ENCODE measurements at places on chromosomes 1 and 21.
A peak's percentile ranks its signal among the peaks of the same experiment; 100 is the strongest.

DNA sequence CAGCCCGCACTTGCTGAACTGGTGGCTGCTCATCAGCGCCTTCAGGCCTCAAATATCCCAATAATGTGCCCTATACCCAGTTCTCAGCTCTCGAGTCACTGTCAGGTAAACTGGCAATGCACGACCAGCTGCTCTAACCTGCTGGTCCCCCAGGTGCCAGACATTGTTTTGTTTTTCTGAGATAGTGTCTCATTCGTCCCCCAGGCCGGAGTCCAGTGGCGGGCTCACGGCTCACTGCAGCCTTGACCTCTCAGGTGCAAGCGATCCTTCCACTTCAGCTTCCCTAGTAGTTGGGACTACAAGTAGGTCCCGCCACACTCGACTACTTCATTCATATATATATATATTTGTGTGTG lies 1.0 kb upstream of the NADK start:
- H3K27ac ChIP-seq, result peak overlapping the region; percentile 94
- no peaks in the 10 kb centered on the region for H3K27me3 ChIP-seq
- H3K4me1 ChIP-seq, result peaks cover 76% of the 10 kb centered on the region

DNA sequence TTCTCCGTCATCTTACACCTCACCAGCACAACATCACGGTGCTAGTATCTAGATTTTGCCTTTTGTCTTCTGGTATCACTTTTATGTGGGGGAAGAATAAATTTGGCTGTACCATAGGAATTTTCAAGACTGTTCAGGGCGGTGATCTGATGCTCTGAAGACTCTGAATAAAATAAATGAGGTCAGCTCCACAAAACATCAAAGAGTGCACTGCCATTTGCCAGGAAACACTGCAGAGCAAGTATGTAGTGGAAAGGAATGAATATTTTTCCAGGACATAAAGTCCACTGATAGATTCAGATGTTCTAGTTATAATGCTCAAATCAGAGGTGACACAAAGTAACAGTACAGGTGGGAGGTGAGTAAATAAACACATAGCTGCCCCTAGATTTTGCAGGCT lies 56.3 kb downstream of the ZP4 start:
- H3K27me3 ChIP-seq, result no peaks in the 10 kb centered on the region
- H3K4me1 ChIP-seq, result no peaks in the 10 kb centered on the region
- no peak for DNase-seq
- H3K36me3 ChIP-seq, result no peaks in the 10 kb centered on the region
- no peak overlapping the region for H3K27ac ChIP-seq

DNA sequence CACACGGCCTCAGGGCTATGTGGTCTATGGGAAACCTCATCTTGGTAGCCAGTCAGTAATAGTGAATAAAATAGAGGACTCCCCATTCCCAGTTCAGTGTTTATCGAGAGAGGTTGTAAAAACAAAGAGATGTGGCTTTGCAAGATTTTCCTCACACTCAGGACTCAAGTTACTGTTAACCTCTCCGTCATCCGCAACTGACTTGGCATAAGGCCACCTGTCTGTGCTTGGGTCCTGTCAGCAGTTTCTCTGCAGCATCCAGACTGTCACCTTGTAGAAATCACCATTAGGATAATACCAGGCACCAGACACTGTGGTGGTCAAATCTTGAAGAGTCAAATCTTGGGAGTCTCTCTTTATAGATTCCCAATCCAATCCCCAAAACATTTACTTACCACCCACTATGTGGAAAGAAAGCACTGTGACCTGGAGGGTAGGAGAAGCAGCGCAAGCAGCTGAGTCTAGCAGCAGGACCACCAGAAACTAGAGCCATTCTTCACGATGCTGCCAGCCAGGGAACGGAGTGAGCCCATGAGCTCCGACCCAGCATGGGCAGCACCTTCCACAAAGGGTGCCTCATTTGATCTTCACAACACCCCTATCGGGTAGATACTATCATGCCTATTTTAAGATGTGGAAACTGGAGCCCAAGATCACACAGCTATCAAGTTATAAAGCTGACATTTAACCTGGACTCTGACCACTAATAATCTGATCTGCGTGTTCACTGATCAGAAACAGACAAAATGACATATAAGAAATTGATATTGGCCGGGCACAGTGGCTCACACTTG lies 5.6 kb upstream of the GPR25 start:
- no peaks in the 10 kb centered on the region for H3K4me1 ChIP-seq
- no peaks in the 10 kb centered on the region for H3K36me3 ChIP-seq
- H3K27me3 ChIP-seq, result peaks cover 43% of the 10 kb centered on the region
- H3K27ac ChIP-seq, result no peak overlapping the region
- H3K4me3 ChIP-seq, result no peak overlapping the region
- no peak for DNase-seq

DNA sequence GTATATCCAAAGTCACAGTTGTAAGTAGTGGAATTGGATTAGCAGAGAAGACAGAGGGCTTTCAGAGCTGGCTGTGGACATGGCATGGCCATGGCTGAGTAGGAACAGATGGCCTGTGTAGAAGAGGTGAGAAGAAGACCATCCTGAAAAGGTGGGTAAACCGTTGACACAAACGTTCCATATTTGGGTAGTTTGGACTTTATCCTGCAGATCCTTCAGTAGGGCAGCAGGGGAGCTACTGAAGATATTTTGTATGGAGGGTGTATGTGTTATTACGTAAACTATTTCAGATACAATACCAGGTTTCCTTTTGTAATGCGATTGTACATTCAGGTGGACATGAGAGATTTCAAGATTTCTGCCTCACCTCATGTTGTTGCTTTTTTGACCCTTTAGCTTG lies 1.6 kb downstream of the UTP11 start:
- H3K4me1 ChIP-seq, result peaks cover 21% of the 10 kb centered on the region
- H3K27me3 ChIP-seq, result no peaks in the 10 kb centered on the region
- peak overlapping the region; percentile 72 for H3K27ac ChIP-seq
- peak; percentile 43 for DNase-seq

DNA sequence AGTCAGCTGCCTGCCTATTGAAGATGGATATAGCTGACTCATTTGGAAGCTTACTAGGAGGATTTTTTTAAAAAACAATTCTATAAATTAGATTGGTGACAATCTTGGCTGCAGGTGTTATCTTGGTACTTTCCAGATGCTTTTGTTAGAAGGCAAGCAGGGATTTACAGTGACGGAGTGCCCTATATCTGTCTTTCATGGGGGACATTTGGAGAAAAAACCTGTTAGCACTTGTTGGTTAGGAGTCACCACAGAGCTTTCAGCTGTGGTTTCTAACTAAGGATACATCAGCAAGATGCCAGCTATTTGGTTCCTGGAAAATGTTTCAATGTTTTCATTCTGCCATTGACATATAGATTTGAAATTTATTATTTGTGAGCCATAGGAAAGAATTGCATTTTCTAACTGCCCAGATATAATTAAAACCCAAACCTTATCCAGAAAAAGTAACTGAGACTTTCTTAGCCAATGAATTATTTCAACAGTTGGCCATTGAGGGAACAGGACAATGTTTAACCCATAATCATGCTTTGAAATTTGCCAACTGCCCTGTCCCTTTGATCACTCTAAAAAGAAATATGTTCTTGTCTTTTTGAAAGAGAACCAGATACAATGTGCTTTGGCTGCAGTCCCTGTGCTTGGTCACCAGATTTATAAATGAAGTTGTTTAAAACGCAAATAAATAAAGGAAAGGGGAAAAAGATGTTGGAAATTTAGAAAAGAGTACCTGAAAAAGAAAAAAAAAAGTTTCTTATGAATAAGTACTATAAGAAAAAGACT lies 761.0 kb upstream of the CXADR start:
- no peaks in the 10 kb centered on the region for H3K4me1 ChIP-seq
- H3K27me3 ChIP-seq, result no peaks in the 10 kb centered on the region
- H3K27ac ChIP-seq, result no peak overlapping the region
- DNase-seq, result no peak
- no peaks in the 10 kb centered on the region for H3K36me3 ChIP-seq

DNA sequence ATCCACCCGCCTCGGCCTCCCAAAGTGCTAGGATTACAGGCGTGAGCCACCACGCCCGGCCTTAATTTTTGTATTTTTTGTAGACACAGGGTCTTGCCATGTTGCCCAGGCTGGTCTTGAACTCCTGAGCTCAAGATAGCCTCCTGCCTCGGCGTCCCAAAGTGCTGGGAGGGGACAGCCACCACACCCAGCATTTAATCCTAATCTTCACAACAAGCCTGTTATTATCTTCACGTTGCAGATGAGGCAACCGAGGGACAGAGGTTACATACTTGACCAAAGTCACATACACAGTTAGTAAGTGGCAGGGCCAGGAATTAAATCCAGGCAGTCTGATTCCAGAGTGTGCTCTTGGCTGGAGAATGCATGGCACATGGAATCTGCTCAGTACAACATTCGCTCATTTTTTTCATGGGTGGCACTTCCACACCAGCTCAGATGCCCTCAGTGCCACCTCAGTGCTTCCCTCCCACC lies 4.8 kb upstream of the GPR37L1 start:
- no peak for DNase-seq
- no peaks in the 10 kb centered on the region for H3K36me3 ChIP-seq
- no peak overlapping the region for H3K4me3 ChIP-seq
- peaks cover 16% of the 10 kb centered on the region for H3K27me3 ChIP-seq
- no peak overlapping the region for H3K27ac ChIP-seq
- H3K4me1 ChIP-seq, result peaks cover 9% of the 10 kb centered on the region

DNA sequence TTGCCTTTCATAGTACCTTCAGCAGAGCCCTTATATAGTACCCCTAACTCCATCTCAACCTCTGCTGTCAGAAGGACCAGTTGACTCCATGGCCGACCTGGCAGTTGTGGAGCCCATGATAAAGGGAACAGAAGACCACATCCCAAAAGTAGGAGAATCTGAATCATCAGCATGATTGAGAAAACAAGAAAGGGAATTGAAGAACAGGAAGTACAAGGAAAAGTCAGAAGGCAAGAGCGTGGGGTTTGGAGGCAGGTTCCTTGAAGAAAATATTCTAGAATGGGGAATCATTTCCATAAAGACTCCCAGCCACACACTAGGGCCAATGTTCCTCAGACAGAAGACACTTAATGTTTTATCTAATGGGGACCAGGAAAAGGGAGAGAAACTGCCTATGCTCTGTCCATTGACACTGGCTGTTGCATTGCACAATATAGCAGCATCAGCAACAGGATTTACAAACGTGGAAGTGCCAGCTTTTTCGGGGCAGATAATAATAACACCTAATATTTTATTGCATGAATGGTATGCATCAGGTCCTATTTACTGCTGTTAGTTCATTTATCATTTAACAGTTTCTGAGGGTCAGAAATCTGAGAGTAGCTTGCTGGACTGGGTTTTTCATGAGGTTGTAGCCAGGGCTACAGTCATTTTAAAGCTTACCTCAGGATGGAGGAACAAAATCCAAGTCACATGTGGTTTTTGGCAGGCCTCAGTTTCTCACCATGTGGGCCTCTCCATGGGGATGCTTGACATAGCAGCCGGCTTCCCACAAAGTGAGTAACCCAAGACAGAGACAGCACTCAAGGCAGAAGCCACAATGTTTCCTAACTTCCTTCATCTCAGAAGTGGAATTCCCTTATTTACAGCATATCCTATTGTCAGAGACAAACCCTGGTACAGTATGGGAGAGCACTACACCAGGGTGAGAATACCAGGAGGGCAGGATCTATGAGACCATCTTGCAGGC lies 483.4 kb downstream of the PLPP3 start:
- H3K27me3 ChIP-seq, result no peaks in the 10 kb centered on the region
- no peak overlapping the region for H3K27ac ChIP-seq
- no peaks in the 10 kb centered on the region for H3K36me3 ChIP-seq
- no peaks in the 10 kb centered on the region for H3K4me1 ChIP-seq

DNA sequence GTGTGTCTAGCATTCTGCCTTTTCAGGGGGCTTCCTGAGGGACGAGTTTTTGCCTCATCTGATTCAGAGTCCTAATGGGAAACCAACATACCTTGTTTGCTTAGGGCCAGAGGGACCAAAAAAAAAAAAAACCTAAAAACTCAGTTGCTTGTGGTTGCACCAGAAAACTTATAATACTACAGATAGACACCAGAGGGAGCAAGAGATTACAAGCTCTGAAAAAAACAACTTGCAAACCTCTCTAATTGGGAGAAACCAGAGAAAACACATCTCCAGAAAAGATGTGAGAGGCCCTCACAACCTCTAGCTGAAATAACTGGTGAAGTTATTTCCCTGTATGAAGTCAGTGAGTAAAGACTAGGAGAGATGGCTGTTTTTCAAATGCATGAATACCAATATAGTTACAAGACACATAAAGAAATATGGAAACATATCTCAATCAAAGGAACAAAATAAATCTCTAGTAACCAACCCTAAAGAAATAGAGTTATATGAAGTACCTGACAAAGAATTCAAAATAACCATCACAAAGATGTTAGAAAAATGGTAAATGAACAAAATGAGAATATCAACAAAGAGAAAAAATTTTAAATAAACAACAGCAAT lies 233.7 kb upstream of the NFIA start:
- H3K27me3 ChIP-seq, result no peaks in the 10 kb centered on the region
- DNase-seq, result peak; percentile 19
- no peaks in the 10 kb centered on the region for H3K36me3 ChIP-seq
- no peak overlapping the region for H3K4me3 ChIP-seq
- H3K4me1 ChIP-seq, result no peaks in the 10 kb centered on the region
- H3K27ac ChIP-seq, result no peak overlapping the region

- H3K4me1 ChIP-seq, result no peaks in the 10 kb centered on the region
- no peak overlapping the region for H3K27ac ChIP-seq
- H3K27me3 ChIP-seq, result peaks cover 35% of the 10 kb centered on the region
- no peak for DNase-seq
- no peaks in the 10 kb centered on the region for H3K36me3 ChIP-seq
These were observed 80.1 kb downstream of the SH3BGR start for GRCh38 chr21:39531840-39532239.

- no peaks in the 10 kb centered on the region for H3K27me3 ChIP-seq
- H3K27ac ChIP-seq, result peak overlapping the region; percentile 49
- peaks cover 29% of the 10 kb centered on the region for H3K4me1 ChIP-seq
- peak; percentile 66 for DNase-seq
- H3K36me3 ChIP-seq, result no peaks in the 10 kb centered on the region
These were observed 21.5 kb downstream of the NDUFS5 start for GRCh38 chr1:39047374-39048229.

GRCh38 chr21:37324558-37324957 lies 42.0 kb upstream of the DYRK1A start:
- no peak for DNase-seq
- H3K27ac ChIP-seq, result no peak overlapping the region

DNA sequence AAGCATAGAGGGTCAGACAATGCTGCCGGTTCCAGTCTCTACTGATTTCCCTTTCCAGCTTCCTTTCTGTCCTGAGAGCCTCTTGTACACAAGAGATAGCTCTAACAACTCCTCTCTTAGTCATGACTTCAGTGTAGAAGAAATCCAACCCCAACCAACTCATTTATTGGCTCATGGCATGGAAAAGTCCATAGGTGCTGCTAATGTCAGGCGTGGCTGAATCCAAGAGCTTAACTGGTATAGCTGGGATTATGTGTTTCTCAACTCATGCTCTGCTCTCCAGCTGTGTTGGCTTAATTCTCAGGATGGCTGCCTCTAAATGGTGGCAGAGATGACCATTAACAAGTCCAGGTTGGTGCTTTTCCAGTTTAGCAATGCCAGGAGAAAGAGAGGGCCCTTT lies 12.4 kb upstream of the THRAP3 start:
- H3K27me3 ChIP-seq, result no peaks in the 10 kb centered on the region
- peaks cover 7% of the 10 kb centered on the region for H3K4me1 ChIP-seq

GRCh38 chr1:154608397-154609270 lies 648 bp upstream of the ADAR start:
- DNase-seq, result peak; percentile 66
- H3K4me1 ChIP-seq, result peaks cover 8% of the 10 kb centered on the region
- peak overlapping the region; percentile 81 for H3K4me3 ChIP-seq
- peaks cover 13% of the 10 kb centered on the region for H3K36me3 ChIP-seq
- H3K27me3 ChIP-seq, result no peaks in the 10 kb centered on the region
- peak overlapping the region; percentile 91 for H3K27ac ChIP-seq

- no peaks in the 10 kb centered on the region for H3K4me1 ChIP-seq
- no peaks in the 10 kb centered on the region for H3K36me3 ChIP-seq
- DNase-seq, result peak; percentile 89
These were observed 90.2 kb downstream of the DMRTA2 start for GRCh38 chr1:50332941-50333594.
